Fibroblast of skin of right quadriceps (primary cell): ENCODE measurements at places on chromosomes 4 and X.

- peak; percentile 83 for DNase-seq
These were observed 115.6 kb downstream of the DHRSX start for GRCh38 chrX:2385224-2385623.

DNA sequence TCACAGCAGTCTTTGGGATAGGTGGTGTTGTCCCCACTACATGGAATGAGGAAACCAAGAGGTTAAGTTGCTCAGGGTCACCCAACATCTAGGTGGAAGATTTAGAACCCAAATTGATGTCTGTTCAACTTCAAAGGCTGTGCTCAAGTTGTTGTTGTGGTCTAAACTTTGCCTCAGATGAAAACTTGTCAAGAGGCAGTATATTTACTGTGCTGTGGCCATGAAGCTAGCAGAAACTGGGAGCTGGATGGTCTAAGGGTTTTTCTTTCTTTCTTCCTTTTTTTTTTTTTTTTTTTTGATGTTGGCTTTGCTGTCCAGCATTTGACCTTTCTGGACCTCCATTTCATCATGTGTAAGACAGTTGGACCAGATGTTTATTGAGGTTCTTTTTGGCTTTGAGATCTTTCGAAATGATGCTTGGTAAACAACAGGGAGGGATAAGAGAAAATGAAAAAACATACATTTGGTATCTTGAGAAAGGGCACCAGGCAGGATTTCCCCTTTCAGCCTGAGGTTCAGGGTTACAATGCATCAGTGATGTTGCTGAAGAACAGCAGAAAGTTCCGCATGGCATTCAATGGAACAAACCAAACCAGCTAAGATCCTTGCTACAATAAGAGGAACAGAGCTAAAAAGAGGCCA is 166.2 kb upstream of the RPS6KA3 start:
- DNase-seq: no peak

GRCh38 chr4:95528388-95528948 is 20.3 kb downstream of the UNC5C start:
- DNase-seq: no peak

- no peak for DNase-seq
These were observed 116.2 kb downstream of the AFAP1 start for GRCh38 chr4:7823416-7823824.

GRCh38 chrX:27229721-27230120 is 233.4 kb downstream of the PPP4R3C start:
- no peak for DNase-seq

DNA sequence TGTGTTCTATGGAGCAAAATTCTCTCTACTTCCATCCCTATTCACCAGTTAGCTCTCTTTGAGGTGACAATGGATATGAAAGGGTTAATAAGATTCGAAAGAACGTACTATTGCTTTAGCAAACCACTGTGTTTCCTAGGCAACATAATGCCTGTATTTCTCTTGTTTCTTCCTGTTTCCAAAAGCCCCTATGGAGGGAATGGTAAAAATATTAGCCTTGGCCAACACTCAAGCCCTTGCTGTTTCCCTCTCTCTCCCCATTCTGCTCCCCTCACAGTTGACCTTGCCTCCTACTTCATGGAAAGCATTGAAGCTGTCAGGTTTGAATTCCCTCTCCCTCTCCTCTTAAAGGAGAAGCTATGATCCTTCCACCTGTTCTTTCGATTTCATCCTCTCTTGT is 9.6 kb upstream of the PGRMC1 start:
- no peak for DNase-seq

- no peak for DNase-seq
These were observed 8.2 kb upstream of the HSD17B11 start for GRCh38 chr4:87399148-87399547.

- DNase-seq: peak; percentile 88
These were observed 56.6 kb downstream of the AREG start for GRCh38 chr4:74501579-74501978.

DNA sequence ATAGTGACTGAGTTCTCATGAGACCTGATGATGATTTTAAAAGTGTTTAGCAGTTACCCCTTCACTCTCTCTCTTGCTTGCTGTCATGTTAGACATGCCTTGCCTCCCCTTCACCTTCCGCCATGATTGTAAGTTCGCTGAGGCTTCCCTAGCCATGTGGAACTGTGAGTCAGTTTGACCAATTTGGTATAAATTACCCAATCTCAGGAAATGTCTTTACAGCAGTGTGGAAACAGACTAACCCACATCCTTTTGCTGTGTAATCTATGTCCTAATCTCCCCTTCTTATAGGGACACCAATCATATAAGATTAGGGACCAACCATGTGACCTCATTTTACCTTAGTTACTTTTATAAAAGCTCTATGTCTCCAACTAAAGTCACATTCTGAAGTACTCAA is 677.8 kb downstream of the ADGRL3 start:
- DNase-seq: no peak

- DNase-seq: no peak
These were observed 270.1 kb downstream of the QDPR start for GRCh38 chr4:17241835-17242234.
